ENCODE measurements at places on chromosomes 4 and X.

GRCh38 chr4:89994176-89994873 is 99.7 kb downstream of the MMRN1 start:
- DNase-seq: no peak

DNA sequence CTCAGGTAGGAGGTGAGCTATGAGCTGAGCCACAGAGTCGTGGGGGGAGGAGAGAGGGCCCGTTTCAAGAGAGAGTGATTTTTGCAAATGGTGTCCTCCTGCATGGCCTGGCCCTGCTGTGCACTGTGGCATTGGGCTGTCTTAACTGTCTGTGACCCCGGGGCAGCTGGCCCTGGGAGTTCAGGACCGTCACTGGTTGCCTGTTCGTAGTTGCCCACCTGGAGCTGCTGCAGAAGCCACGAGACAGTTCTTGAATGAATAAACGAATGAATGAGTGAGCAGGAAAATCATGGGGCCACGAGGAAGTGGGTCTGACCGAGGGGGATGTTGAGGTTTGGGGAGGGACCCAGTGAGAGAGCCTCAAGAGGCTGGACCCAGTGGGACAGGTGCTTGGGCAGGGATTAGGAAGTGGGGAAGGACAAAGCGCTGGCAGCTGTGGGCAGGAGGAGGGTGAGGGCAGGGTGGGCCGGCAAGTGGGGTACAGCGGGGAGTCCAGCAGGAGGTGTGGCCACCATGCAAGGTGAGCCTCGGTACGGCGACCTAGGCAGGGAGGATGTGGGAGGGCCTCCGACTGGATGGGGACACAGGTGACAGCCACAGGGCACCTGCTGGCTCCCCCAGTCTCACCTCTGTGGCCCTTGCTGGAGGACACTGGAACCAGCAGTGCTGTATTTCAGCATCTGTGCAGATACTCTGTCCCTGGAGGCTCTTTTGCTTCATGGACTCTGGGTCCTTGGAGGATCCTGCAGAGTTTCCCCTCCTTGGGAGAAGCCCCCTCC is 10.2 kb downstream of the RGS12 start:
- DNase-seq: no peak

GRCh38 chrX:65690057-65690855 is 22.8 kb downstream of the MSN start:
- no peak for DNase-seq

DNA sequence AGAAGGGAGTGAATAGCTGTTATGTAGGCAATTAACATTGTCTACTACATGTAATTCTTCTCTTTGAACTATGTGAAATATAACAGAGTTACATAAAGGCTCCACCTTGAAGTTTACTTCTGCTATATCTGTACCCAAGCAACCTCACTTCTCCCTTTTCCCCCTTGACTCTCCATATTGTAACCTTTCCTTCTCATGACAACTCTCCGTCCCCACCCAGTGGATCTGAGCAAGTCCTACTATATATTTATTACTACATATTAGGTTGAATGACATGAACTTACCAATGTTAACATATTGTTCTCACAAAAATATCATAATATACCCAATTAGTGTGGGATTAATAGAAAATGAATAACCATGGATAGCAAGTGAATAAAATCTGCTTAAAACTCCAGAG is 93.2 kb upstream of the ATP8A1 start:
- no peak for DNase-seq

GRCh38 chrX:103886624-103887023 is 54.6 kb upstream of the RAB9B start:
- no peak for DNase-seq

GRCh38 chr4:26175006-26175786 is 145.6 kb upstream of the RBPJ start:
- no peak for DNase-seq

DNA sequence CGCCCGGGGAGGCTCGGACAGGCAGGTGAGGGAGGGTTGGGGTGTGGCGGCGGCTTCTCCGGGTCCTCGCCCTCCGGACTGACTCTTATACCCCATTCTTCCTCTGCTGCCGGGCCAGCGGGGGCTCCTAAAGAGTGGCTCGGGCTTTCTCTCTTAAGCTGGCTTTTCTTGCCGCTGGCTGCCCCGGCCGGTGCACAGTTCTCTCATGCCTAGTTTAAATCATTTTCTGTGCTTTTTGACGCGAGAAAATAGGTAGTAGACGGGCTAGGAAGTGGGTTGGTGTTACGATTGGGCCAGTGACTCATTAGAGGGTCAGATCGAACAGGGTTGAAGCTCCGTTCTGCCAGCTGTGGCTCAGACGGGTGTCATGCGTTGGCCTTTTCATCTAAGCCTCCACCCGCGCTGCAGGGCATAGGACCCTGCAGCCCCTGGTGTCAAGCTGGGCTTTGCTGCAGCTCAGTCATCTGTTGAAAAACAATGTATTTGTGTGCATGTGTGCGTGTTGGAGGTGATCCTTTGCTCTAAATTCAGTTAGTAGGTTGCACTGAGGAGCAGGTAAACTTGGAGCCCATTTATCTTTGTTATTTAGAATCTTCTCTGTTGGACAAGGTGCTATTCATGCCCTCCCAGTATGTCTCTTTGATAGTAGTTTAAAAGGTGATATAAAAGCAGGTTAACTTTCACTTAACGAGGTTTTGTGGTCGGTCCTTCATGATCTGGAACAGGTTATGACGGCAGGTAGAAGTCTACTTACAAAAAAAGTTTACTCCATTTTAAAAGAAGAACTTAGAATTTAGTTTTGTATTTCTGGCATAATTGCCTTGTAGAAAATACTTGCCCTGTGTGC is 802 bp downstream of the BMP2K start:
- DNase-seq: no peak

DNA sequence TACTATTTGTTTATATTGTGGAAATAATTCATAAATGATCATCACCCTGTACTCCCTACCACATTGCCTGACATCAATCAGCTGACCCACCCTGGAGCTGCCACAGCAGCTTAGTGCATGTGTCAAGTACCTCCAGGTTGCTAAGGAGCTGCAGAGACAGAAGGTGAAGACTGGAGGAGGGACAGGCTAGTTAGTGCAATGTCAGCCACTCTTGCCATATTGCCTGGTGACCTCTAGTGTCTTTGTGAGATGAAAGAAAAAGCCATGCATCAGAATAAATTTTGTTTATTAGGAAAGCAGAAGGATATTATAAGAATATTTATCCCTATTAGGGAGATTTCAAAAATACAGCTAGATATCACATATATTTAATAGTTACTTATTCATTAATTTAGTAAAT is 243.9 kb upstream of the FAT4 start:
- no peak for DNase-seq

DNA sequence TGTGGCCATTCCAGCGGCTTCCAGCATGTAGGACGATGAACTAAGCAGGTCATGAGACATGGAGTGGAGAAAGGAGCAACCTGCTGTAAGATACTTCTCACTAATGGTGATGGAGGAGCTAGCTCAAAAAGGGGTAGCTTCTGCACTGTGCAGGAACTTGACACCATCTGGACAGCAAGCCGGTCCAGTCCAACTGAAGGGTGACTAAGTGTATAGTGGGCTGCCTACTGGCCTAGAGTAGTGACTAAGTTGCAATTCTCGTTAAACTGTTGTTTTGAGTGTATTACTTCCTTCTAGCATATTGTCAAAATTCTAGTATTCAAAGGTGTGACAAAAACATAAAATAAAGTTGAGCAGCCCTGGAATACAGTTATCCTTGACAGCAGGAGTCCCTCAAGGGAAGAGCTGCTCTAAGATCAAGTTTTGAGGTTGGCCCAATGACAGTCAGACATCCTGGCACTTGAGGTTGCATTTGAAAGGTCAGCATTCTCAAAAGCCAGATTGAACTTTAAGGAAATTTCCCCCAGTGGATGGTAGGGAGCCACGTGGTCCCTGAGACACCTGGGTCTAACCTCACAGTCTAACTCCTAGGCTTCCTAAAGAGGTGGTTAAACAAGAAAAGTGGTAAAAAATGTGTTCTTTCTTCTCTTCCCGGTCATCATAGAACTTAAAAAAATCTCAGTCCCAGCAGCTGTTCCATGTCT is 8.0 kb downstream of the CETN2 start:
- DNase-seq: no peak

DNA sequence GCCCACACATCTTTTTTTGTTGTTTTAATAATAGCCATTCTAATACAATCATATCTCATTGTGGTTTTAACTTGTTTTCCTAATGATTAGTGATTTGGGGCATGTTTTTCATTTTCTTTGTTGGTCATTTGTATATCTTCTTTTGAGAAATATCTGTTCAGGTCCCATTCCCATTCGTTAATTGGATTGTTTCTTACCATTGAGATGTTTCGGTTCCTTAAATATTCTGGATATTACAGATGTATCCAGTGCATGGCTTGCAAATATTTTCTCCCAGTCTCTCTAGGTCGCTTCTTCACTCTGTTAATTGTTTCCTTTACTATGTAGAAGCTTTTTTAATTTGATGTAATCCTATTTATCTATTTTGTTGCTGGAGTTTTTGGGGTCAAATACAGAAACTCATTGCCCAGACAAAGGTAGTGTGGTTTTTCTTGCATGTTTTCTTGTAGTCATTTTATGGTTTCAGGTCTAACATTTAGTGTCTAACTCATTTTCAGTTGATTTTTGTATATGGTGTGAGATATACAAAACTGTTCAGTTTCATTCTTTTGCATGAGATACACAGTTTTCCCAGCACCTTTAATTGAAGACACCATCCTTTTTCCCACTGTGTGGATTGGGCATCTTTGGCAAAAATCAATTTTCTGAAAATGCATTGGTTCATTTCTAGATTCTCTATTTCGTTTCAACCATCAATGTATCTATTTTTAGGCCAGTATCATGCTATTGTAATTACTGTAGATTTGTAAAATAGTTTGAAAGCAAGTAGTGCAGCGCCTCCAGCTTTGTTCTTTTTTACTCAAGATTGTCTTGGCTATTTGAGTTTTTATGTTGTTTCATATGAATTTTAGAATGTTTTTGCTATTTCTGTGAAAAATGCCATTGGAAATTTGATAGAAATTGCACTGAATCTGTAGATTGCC is 195.9 kb downstream of the SCFD2 start:
- DNase-seq: no peak

DNA sequence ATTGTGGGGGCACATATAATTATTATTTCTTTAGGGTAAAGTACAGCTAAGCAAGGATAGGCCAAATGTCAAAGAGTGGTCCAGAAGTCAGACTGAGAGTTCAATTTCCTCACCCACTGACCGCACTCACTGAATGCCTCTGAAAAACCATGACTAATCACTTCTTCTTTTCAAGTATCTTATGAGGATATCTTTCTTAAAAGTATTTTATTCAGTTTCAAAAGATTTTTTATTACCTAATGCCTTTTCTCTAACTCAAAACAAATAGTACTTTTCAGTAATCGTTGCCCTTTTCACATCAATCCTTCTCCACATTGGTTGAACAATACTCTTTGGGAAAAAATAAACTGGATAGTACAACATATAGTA is 61.7 kb upstream of the CAMK2D start:
- no peak for DNase-seq
